ENCODE measurements at places on chromosomes 4 and X.
A peak's percentile ranks its signal among the peaks of the same experiment; 100 is the strongest.

DNA sequence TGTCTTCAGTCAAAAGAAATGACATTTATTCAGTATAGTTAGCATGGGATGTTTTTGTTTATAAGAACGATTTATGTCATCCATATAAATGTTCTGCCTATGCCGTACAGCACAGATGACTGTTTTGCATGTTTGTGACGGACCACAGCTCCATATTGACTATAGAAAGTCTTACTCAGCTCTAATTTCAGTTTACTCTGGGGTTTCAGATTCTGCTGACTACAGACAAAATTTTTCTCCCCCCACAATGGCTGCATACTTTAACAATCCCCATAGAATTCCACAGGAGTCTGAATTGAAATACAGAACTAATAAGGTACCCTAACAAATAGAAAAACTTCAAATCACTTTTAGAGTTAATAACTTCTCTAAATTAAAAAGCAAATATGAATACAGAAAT is 191.0 kb downstream of the SCFD2 start:
- DNase-seq, result no peak

GRCh38 chrX:45630078-45630477 is 429.4 kb upstream of the DIPK2B start:
- DNase-seq, result no peak

DNA sequence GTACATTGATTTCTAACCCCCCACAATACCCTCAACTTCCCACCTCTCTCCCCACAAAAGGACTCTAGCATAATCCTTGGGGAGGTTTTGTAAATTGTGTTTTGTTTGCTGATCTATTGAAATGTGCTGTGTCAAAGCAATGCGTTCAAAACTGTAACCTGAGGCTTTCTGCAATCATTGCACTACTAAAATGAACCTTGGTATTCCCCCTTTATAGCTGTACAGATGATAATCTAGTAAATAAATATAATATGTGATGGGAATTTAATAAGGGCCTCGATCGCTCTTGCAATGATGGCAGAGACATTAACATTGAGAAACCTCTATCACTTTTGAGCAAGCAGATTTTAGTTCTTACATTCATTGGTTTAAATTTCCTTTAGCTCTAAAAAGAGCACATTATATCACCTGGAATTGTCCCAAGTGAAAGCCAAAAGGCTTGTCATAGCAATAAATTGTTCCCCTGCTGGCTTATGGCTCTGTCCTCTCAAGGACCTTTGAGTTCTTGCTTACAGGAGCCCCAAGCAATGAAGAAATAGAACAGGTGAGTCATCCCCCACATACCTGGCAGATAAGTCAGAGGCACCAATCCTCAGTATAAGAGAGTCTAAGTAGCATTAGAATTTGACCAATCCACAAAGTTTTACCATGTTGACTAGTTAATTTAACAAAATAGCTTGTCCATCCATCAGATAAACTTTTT is 18.4 kb upstream of the ACE2 start:
- DNase-seq, result no peak

DNA sequence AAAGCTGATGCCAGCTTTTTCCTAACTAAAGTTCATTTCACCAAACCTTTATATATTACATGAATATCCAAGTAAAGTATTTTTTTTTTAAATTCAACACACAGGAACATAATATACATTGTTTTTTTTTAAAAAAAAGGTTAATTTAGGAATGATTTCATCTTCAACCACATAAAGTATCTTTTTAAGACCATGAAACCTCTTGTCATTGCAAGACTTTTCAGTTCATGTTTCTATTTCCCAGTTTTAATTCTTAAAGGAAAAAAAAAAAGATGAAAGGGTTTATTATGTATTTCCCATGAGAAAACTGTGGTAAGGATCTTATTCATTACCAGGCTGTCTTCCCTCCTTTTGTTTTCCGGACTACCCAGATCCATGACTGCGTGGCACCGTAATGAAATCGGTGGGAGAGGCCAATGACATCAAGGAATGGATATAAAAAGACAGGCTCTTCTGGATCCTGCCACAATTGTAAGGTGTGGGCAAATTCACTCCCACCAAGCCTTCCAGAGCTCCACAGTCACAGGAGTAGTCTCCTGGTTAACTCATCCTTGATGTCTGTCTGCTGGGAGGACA is 84.7 kb upstream of the CBR4 start:
- DNase-seq, result no peak

DNA sequence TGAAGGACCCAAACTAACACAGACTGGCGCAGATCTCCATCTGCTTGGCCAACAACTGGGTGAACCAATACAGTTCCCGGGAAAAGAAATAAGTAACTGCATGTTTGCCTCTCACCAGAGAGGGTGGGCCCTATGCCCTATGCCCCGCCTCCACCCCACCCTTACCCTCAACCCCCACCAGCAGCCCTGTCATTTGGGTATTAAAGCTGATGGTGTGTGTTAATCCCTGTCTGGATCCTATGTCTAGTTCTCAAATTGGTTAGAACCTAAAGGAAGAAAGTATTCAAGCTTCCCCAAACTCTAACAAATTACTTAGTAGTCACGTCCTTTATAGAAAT is 19.0 kb downstream of the SMPX start:
- DNase-seq, result no peak

DNA sequence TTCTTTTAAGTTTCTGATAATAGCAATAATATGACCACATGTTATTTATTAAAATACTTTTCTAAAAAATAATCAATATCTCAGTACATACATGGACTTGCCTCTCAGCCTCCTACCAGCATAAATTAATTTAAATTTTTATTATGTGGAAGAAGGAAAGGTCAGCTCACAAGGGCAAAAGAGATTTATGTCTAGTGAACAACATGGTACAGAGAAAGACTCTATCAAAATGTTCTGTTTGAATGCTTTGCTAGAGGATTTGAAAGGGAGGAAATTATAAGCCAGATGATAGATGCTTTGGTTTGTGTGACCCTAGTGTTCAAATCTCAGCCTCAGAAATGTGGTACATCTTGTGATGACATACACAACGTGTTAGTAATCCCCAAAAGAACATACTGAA is 94.3 kb downstream of the DKK2 start:
- DNase-seq, result no peak

GRCh38 chr4:186487726-186488125 is 67.6 kb downstream of the MTNR1A start:
- no peak for DNase-seq

DNA sequence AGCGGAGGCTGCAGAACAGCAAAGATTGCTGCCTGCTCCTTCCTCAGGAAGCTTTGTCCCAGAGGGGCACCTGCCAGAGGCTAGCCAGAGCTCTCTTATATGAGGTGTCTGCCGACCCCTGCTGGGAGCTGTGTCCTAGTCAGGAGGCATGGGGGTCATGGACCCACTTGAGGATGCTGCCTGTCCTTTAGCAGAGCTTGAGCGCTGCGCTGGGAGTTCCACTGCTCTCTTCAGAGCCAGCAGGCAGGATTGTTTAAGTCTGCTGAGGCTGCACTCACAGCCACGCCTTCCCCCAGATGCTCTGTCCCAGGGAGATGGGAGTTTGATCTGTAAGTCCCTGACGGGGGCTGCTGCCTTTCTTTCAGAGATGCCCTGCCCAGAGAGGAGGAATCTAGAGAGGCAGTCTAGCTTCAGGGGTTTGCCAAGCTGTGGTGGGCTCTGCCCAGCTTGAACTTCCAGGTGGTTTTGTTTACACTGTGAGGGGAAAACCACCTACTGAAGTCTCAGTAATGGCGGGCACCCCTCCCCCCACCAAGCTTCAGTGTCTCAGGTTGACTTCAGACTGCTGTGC is 10.9 kb downstream of the DCK start:
- peak; percentile 41 for DNase-seq

DNA sequence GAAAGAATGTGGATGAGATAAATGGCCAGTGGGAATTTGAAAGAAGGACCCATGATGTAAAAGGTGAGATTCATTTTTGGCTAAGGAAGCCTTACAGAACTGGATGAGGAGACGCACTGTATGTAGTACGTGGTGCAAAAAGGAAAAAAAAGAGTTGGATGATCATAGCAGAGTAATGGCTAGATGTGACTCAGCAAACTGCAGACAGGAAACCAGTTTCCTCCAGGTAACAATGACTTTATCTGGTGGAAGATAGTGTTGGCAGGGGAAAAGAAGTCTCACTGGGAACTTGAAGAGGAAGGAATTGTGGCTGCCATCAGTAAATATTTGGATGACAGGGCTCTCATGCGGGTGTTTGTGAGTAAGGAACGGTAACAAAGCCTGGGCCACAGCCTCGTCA is 243.2 kb downstream of the CPE start:
- no peak for DNase-seq

- DNase-seq, result no peak
Measured at GRCh38 chr4:103365285-103365684, 167.1 kb upstream of the CENPE start.

- DNase-seq, result peak; percentile 92
Measured at GRCh38 chr4:54233277-54233696, 4.2 kb downstream of the PDGFRA start.

DNA sequence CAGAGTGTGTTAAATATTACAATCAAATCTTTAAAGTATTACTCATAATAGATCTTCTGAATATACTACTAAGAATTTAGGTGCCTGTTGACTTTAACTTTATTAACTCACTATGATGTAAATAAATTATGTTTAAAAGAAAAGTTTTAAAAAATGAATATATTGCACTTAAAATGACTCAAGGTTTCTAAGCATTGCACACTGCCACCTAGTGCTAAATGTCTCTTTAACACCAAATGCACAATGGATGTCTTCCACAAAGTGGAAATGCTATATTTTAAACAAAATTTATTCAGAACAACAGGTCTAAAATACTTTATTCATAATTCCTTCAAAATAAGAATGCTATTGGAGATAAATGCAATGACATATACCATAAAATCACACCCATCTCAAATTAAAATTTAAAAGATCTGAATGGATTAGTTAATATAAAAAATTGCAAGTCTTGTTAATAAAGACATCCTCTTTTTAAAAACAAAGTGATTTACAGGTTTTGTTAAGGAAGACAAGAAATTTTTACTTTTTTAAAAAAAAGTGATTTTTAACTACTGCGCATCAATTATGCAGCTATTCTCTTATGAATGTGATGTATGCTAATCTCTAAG is 5.5 kb downstream of the INPP4B start:
- DNase-seq, result no peak

GRCh38 chr4:84750260-84750959 is 167.5 kb downstream of the CDS1 start:
- peak; percentile 14 for DNase-seq

DNA sequence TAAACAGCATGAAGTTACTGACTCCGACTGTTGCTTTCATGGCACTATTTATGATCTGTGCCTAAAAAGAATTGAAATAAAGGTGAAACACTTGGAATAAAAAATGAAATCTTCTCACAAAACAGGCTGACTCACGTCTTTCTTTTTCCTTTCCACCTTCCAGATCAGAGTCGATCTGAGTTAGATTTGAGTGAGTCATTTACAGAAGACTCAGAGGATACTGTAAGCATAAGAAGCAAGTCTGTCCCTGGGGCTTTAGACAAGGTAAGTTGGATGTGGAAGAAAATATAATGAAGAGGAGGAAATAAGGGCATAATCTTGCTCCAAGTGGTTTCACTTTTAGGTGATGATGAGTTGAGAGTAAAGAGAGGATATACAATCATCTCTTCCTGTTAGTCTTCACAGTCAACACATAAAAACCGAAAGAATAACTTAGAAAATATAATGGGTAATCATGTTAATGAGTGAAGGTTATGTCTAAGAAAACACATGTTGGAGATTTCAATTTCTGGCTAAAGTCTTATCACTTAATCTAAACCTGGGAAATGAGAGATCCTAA is 89.7 kb downstream of the SYTL5 start:
- DNase-seq, result no peak

GRCh38 chr4:83767067-83767466 is 231.2 kb downstream of the GPAT3 start:
- no peak for DNase-seq

DNA sequence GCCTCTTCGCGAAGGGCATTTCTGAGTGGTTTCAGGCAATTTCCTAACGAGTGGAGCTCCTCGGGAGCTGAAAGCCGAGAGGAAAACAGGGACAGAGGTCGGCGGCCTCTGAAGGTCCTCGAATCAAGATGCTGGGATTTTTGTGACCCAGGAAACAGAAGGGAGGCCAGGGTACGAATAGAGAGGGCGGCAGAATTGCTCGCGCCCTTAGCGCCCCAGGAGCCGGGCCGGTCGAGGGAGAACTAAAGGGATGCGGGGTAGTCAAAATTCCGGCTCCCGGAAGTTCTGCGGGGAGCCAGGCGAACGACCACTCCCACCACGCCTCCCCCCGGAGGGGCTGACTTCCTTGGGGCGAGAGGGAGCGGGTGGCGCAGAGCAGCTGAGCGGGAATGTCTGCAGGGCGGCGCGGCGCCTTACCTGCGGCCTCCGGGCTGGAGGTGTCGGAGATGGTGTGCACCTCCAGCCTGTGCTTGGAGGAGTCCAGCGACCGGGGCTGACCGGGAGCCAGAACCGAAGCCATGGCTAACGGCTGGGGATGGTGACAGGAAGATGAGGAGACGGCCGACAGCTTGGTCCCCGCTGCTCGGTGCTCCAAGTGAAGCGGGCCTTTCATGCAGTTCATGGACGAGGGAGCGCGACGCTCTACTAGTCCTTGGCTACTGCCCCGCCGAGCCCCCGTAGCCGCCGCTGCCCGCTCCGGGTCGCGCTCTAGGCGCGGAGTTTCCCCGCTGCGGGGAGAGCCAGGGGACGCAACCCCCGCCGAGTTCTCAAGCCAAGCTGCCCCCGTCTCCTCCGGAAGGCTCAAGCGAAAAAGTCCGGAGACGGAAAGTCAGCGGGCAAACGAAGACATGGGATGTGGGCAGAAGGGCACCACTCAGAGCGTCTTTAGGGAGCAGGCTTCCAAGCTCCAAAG is 782 bp downstream of the PITX2 start:
- DNase-seq, result no peak

DNA sequence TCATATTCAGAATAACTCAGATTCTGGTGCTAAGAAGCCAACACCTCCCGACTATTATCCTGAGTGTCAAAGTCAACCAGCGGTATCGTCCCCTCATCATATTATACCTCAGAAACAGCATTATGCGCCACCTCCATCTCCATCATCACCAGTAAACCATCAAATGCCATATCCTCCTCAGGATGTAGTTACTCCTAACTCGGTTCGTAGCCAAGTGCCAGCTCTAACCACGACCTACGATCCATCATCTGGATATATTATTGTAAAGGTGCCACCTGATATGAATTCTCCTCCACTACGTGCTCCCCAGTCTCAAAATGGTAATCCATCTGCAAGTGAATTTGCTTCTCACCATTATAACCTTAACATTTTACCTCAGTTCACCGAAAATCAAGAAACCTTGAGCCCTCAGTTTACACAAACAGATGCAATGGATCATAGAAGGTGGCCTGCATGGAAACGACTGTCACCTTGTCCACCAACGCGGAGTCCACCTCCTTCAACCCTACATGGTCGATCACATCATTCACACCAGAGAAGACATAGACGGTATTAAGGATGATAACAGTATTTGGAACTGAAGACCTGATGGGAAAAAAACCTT is 1.1 kb downstream of the CBLL2 start:
- DNase-seq, result no peak

All from BE2C (cell line).